T-helper 17 cell (primary cell): ENCODE measurements at places on chromosomes 1 and 21. TPM values are rescaled to one million over a fixed set of nuclear protein-coding genes. Genes with fewer than 3 reads are reported as not detected.

The FCGR3B gene
- 0.37 TPM for total RNA-seq

The FOXJ3 gene
- 93.5 TPM for total RNA-seq

The BCL2L15 gene
- total RNA-seq = 1.4 TPM

The FBLIM1 gene
- not detected for total RNA-seq

The ZNF670 gene
- 0.26 TPM for total RNA-seq

The S100A5 gene
- 1.1 TPM for total RNA-seq

GRCh38 chr1:15684042-15684461 lies at the start of gene PLEKHM2:
Gene PLEKHM2 (plus strand): TSS chr1:15684320. CDS start chr1:15684559, 239 bp downstream.
- no peaks in the 10 kb centered on the region for H3K27me3 ChIP-seq
- peak within 1 kb of the TSS; percentile 87 for H3K27ac ChIP-seq

DNA sequence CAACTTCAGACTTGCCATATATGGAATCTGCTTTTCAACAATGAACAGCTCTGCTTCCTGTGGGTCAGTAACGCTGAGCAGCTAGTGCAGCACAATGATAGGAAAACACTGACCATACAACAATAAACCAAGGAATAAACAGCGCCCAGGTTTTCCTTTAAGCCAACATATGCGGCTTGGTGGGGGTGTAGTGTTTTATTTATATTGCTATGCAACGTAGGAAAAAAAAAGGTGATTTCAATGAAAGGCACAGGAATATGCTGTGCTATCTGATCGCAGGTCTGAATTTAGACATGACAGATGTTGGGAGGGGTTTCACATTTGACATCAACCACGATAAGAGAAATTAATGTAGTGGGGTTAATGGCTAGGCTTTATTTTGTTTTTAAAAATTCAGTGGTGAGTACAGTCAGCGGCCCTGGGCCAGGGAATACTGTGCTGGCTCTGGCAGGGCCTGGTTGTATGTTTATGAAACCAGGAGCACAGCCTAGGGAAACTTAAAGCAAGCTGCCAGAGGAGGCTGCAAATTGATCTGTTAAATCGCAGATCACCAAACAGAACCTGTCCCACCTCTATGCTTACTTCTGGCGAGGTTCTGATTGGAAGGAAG lies 4.3 kb downstream of the TSPAN2 start:
- DNase-seq = no peak
- H3K4me3 ChIP-seq = peak overlapping the region; percentile 66
- no peaks in the 10 kb centered on the region for H3K27me3 ChIP-seq
- peaks cover 3% of the 10 kb centered on the region for H3K36me3 ChIP-seq

GRCh38 chr1:15455522-15455921 lies 1.0 kb upstream of the CELA2A start:
- H3K4me3 ChIP-seq = no peak overlapping the region
- no peak for DNase-seq
- H3K36me3 ChIP-seq = no peaks in the 10 kb centered on the region
- no peak overlapping the region for H3K27ac ChIP-seq

- no peak overlapping the region for H3K4me3 ChIP-seq
- no peaks in the 10 kb centered on the region for H3K36me3 ChIP-seq
- DNase-seq = no peak
- no peaks in the 10 kb centered on the region for H3K27me3 ChIP-seq
These were observed 144.5 kb downstream of the SLC45A1 start for GRCh38 chr1:8462371-8462892.

DNA sequence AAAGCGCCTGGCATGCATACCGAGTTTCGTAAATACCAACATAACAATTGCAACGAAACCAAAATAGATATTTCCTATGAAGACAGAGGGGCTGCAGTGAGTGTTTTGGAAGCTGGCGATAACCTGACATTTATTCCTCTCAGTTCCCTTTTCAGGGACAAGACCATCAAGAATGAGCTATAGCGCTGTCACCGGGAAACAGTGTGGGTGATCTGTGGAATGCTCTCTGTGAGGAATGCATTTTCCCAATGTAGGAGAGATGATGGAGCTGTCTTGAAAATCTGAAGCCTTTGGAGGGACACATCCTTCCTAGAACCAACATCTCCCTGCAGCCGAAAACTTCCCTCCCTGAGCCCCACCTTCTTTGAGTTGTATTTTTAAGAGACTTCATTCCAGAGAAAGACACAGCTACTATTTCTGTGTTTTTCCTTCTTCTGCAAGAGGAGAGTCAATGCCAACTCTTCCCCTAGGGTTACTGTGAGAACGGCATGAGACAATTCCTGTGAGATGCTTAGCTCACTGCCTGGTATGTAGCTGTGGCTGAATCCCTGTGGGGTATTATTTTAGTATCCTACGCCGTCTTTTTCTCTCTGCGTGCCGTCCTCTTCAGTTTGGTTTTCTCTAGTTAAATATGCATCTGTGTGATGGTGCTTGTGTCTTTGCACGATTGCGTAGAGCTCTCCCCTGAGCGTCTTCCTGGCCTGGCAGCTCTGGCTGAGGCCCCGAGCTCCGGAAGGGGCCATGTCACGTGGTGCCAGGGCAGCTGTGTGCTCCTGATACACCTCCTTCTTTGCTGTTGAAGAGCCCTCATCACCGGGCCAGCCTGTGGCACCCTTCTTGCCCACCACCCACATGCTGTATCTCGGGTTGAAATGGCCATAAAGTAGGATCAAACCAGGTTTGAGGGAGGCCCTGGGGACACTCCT lies 45.2 kb downstream of the AJAP1 start:
- peaks cover 19% of the 10 kb centered on the region for H3K27me3 ChIP-seq
- no peaks in the 10 kb centered on the region for H3K36me3 ChIP-seq
- peaks cover 2% of the 10 kb centered on the region for H3K4me1 ChIP-seq
- H3K27ac ChIP-seq = peak overlapping the region; percentile 68

DNA sequence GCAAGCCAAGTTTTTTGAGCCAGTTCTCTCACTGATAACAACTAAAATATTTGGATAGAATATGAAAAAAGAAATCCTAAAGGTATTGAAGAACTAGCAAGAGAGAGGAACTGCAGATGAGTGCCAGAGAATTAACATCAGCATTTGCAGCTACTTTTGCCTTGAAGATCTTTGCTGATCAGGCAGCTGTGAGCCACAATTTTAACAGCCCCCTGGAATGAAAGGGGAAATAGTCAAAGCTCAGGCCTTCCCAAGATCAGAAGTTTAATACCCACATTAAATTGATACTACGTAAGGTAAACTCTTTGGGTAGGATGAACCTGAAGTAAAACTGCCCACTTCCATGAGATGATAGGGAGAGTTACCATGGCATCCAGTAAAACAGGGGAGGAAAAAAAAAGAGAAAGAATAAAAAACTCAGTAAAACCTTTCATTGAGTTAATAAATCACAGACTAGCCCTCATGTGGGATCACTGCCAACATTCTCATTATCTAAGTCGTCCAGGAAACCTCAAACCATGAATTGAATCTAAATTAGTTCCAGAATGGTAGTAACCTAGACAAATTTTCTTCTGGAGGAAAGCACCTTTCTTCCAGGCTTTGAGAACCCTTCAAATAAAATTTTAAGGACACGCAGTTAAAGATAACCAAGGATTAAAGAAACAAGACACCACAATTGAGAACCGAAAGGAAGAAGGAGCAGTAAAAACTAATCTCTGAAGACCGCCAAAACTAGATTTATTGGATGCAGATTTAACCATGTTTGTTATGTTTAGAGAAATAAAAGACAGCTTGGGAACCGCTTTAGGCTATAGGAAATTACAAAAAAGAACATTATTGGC lies 28.3 kb downstream of the SCP2 start:
- peaks cover 3% of the 10 kb centered on the region for H3K36me3 ChIP-seq
- H3K4me3 ChIP-seq = no peak overlapping the region
- H3K27me3 ChIP-seq = no peaks in the 10 kb centered on the region
- H3K27ac ChIP-seq = no peak overlapping the region
- DNase-seq = no peak

DNA sequence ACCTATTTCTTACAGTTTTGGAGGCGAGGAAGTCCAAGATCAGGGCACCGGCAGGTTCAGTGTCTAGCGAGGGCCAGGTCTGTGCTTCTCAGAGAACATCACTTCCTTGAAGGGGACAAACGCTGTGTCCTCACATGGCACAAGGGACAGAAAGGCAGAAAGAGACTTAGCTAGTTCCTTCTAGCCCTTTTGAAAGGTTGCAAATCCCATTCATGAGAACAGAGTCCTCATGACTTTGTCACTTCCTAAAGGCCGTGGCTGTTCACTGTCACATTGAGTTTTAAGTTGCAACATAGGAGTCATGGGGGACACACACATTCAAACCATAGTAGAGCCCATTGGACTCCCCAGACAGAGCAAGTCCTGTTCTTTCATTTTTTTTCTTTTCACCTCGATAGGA lies 27.4 kb downstream of the PER3 start:
- peaks cover 7% of the 10 kb centered on the region for H3K36me3 ChIP-seq
- H3K27me3 ChIP-seq = no peaks in the 10 kb centered on the region
- no peaks in the 10 kb centered on the region for H3K4me1 ChIP-seq
- no peak overlapping the region for H3K4me3 ChIP-seq
- H3K27ac ChIP-seq = no peak overlapping the region

- DNase-seq = no peak
- peak overlapping the region; percentile 71 for H3K4me3 ChIP-seq
- peaks cover 9% of the 10 kb centered on the region for H3K4me1 ChIP-seq
- H3K27me3 ChIP-seq = peaks cover 32% of the 10 kb centered on the region
- peaks cover 7% of the 10 kb centered on the region for H3K36me3 ChIP-seq
These were observed 27.2 kb upstream of the ITLN2 start for GRCh38 chr1:160981584-160982411.

DNA sequence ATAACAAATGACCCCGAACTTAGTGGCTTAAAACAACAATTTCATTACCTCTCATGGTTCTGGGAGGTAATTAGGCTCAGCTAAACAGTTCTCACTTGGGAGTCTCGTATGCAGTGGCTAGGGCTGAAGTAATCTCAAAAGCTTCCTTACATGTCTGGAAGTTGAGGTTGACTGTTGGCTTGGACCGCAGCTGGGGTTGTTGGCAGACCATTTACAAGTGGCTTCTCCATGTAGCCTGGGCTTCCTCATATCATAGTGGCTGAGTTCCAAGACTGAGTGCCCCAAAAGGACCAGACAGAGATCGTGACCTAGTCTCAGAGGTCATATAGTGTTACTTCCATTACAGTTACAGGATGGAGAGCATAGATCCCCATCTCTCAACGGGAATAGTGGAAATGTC lies 2.4 kb upstream of the POGZ start:
- H3K27ac ChIP-seq = no peak overlapping the region
- H3K4me3 ChIP-seq = no peak overlapping the region
- DNase-seq = no peak
- H3K36me3 ChIP-seq = peaks cover 9% of the 10 kb centered on the region
- H3K27me3 ChIP-seq = peaks cover 29% of the 10 kb centered on the region

- no peak overlapping the region for H3K27ac ChIP-seq
- no peak overlapping the region for H3K4me3 ChIP-seq
- H3K27me3 ChIP-seq = no peaks in the 10 kb centered on the region
- H3K4me1 ChIP-seq = no peaks in the 10 kb centered on the region
These were observed 28.7 kb upstream of the RASAL2 start for GRCh38 chr1:178065250-178065649.

- H3K27ac ChIP-seq = no peak overlapping the region
- no peaks in the 10 kb centered on the region for H3K4me1 ChIP-seq
- no peak overlapping the region for H3K4me3 ChIP-seq
- no peaks in the 10 kb centered on the region for H3K27me3 ChIP-seq
These were observed 8.0 kb upstream of the DNM3 start for GRCh38 chr1:171833091-171833825.

DNA sequence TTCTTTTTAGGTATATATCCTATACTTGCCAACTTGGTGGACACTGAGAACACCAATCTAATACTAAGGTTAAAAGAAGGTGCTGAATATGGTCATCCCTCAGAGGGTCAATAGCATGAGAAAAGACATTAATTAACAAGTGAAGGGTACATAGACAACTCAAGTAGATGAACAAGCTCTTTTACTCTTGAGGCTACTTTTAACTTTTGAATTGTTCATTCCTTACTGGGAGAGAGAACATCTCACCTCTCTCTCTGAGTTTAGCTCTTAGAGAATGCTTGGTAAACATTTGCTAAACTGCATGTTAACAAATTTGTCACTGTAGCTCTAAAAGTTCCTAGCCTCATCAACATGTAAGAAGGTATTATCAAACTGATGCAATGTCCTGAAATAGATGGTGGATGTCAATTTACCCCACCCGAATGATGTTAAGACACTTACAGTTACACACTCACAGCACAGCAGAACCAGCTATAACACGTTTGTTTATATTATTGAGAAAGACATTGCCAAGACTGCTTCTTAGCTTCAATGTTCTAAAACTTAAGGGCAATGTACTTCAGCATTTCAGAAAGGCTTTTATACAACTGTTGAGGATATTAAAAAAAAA lies 35.9 kb downstream of the HEATR1 start:
- no peak overlapping the region for H3K4me3 ChIP-seq
- H3K4me1 ChIP-seq = peaks cover 6% of the 10 kb centered on the region
- H3K27me3 ChIP-seq = no peaks in the 10 kb centered on the region
- H3K36me3 ChIP-seq = peaks cover 8% of the 10 kb centered on the region

DNA sequence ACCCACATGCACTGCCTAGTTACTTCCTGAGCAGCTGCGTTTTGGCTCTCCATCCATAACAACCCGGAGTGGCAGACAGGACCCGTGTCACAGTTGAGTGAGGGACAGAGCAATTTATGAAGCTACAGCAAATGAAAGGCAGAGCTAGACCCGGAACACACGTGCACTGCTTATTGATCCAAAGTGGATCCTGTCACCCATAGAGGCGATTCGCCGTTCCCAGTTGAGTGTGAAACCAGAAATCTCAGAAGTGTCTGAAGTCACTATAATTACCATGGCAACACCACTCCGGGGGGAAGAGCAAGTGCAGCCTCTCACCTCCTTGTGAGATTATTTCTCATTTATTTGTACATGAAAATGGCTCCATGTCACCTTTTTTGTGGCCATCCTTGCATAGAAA lies 365.2 kb downstream of the DSCAM start:
- H3K27ac ChIP-seq = no peak overlapping the region
- H3K4me1 ChIP-seq = no peaks in the 10 kb centered on the region
- H3K27me3 ChIP-seq = no peaks in the 10 kb centered on the region
- H3K36me3 ChIP-seq = no peaks in the 10 kb centered on the region
- no peak for DNase-seq

DNA sequence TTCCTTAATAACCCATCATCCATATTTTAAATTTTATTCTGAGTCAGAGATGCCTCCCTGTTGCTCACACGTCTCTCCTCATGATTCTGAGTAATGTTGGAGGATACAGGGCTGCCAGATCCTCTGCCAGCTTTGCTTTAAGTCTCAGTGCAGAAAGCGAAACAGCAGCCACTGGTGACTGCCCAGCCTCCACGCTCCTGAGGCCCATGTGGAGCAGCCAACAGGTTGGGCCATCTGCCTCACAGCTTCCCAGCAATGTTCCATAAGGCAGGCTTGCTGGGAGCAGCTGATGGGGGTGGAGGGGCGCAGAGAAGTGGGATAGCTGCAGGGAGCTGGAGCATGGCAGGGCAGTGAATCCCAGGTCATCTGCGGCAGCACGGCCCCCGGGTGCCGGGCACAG lies 104.2 kb downstream of the IGSF21 start:
- DNase-seq = no peak
- H3K36me3 ChIP-seq = no peaks in the 10 kb centered on the region
- peaks cover 12% of the 10 kb centered on the region for H3K27me3 ChIP-seq
- H3K4me3 ChIP-seq = no peak overlapping the region
